Cerebellum (tissue), 4 donors: ENCODE measurements at places on chromosomes 7 and 10.

- no peak for DNase-seq
Observed at GRCh38 chr7:77887567-77887966, 89.0 kb downstream of the PHTF2 start.

DNA sequence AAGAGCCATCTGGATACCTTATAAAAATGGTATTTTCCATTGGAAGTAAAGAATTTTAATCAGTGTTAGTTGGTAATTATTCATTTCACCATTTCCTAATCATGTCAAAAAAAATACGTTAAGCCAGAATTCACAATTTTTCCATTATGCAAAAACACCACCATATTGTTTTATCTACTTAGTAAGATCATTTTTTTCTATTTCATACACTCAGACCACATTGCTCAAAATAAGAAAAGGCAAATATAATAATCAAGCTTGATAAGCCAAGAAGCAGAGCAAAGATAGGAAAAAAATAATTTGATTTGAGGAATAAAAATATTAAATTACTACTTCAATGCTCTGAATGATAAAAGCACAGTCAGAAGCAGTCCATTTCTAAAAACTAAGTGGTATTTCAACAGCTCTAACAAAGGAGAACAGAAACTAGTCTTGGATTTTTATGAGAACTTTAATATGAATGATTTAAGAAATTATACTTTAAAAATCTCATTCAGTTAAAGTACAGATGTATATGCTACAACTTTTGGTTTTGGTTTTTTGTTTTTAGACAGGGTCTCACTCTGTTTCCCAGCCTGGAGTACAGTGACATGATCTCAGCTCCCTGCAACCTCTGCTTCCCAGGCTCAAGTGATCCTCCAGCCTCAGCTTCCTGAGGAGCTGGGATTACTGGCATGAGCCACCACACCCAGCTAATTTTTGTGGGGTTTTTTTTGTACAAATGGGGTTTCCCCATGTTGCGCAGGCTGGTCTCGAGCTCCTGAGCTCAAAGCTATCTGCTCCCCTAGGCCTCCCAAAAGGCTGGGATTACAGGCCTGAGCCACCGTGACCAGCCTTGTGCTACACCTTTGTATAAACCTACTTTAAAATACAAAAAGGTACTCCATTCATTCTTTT lies 46.6 kb downstream of the LRRN3 start:
- no peak for DNase-seq

DNA sequence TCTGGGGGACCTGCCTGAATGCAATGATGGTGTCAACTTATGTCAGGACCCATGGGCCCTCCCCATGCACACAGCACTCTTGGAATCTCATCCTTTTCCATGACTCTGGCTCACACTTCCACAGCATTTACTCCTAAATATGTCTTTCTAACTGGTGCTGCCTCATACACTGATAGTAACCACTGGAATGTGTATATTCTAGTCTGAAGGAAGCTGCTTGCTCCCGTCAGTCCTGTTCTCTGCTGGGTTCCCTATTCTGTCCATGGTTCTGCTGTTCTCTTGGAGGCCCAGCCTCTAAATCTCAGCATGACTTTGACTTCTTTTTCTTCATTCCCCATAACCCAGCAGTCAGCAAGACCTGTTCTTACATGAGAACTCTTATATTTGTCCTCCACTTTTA lies 1055.1 kb downstream of the KCNMA1 start:
- DNase-seq: no peak

- DNase-seq: no peak
Observed at GRCh38 chr7:50594136-50594535, 28.9 kb upstream of the DDC start.

GRCh38 chr10:24589265-24589664 lies 134.4 kb downstream of the ARHGAP21 start:
- DNase-seq: no peak

GRCh38 chr7:142025896-142026295 lies 30.2 kb downstream of the MGAM start:
- DNase-seq: no peak

DNA sequence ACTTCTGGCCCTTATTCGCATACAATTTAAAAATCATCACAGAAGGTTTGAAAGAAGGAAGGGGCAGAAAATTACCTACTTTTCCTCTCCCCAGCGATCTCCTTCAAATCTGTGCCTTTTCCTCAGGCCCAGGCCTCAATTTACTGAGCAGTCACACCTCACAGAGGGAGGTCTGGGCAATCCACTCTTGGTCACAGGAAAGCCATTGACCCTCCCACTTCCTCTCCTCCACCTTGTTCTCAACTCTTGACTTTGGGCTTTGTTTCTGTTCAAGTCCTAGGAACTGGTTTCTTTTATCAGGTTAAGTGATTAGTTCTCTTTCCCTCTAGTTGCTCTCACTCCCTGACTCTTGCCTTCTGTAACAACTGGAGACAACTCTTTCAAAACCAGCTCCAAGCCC lies 37.0 kb upstream of the ATRNL1 start:
- no peak for DNase-seq

DNA sequence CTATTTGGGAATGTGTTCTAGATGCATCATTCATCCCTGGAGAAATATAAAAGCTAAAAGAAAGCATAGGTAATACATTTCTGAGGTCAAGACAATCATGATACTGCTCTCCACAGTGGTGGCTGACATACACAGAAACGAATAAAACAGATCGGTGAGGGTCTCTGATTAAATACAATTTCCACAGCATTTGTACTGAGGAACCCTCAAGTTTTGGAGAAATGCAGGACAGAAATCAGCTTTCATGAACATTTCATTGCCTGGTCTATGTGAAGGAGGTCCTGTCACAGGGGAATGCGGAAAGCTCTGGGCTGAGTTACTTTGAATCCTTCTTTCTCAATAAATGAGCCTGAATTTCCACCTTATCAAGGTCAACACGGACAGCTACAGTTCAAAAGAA lies 67.9 kb upstream of the ITGB1 start:
- no peak for DNase-seq

GRCh38 chr10:132889556-132889955 lies 52.8 kb downstream of the CFAP46 start:
- no peak for DNase-seq

DNA sequence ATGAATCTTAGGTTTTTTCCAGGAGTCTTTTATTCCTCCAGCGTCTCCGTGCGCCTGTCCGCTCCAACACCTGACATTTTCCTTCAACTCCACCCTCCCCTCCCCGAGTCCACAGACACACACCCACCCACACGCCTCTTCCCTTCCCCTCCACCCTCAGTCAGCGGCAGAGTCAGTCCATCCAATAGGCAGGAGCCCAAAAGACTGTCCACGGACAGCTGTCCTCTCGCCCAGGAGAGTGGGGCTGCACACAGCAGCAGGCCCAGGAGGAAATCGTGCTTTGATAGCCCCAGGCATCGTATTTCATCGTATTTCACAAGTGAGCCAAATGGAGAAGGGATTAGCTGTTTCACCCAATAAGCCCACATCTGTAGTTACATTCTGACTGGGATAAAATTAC lies 285.1 kb downstream of the ZEB1 start:
- DNase-seq: no peak

- no peak for DNase-seq
Observed at GRCh38 chr7:11881680-11882079, 49.7 kb upstream of the THSD7A start.

- DNase-seq: no peak
Observed at GRCh38 chr10:18918532-18918931, 130.1 kb upstream of the MALRD1 start.
